ENCODE measurements at places on chromosomes 2 and 18.

DNA sequence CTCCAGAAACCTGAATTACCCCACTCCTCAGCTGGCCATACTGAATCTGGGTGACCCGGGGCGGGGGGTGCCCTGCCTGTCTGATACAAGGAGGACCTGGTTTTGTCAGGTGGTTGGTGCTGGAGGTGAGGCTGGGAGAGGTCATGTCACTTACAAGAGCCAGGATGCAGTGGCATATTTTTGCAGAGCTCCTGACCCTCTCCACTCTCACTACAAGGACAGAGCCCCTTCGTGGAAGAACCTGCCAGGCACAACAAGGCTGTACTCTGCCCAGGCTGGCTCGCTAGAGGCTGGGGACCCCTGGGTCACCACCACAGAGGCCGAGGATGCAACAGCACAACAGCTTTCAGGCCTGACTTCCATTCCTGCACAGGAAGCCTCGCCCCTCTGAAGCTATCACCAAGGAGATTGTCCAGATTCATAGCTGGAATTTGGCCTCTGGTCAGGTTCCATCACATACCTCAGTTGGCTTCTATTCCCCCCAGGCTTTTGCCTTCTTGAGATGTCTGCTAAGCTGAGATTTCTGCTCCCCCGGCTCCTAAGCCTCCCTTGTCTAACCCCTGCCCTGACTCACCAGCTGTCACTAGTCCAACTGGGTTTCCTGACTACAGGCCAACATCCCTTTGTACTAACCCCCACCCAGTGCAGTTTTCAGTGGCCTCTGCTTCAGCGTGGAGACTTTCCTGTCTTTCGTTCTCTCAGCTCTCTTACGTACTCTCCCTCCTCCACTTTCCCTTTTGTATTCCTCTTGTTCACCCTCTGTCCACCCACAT is 132.5 kb upstream of the EPAS1 start:
- peak; percentile 99 for DNase-seq

DNA sequence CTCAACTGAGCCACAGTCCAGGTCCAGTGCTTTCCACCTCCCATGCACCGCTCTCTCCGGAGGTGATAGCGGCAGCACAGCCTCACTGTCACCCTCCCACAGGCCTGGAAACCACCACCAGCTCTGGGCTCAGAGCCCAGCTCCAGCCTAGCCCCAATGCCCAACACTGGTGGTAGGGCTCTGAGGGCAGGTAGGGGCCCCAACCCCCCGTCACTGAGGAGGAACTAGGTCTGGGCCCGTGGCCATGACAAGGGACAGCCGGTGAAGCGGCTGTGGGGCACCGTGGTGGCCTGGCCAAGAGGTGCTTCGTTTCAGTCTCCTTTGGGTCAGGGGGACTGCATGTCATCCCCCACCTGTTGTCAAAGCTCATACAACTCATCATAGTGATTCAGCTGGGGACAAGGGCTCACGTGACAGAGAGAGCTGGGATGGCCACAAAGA is 5.5 kb upstream of the TMEM214 start:
- DNase-seq: no peak

- DNase-seq: peak; percentile 49
Measured at GRCh38 chr2:227460833-227461232, 11.1 kb upstream of the AGFG1 start.

- peak; percentile 26 for DNase-seq
Measured at GRCh38 chr2:160679686-160680085, 186.1 kb upstream of the RBMS1 start.

DNA sequence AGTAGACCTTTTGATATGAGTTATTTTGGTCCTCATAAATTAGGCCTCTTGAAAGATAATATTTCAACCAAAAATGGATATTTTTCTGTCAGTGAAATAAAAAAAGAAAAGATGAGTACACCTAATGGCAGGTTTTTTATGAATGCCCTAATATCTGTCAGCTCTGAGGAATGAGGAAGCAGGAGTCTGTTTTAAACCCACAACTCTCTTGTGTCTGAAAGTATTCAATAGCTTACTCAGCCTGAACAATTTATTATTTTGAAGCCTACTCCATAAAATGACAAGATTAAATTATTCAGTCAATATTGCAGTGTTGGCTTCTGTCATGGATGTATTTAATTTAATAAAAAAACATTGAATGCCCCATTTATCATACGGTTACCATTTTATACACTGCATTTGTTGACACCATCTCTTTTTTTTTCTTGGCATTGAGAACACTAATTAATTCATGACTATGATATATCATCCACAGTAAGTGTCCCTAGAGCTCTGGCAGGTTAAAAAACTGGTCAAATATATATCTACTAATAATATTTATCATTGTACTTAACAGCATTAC is 548.2 kb downstream of the CBLN2 start:
- DNase-seq: no peak

- no peak for DNase-seq
Measured at GRCh38 chr2:238240757-238241711, 1.2 kb upstream of the HES6 start.

GRCh38 chr2:12587729-12588522 is 128.8 kb upstream of the TRIB2 start:
- peak; percentile 94 for DNase-seq

GRCh38 chr2:12064153-12064552 is 317.7 kb downstream of the LPIN1 start:
- no peak for DNase-seq

DNA sequence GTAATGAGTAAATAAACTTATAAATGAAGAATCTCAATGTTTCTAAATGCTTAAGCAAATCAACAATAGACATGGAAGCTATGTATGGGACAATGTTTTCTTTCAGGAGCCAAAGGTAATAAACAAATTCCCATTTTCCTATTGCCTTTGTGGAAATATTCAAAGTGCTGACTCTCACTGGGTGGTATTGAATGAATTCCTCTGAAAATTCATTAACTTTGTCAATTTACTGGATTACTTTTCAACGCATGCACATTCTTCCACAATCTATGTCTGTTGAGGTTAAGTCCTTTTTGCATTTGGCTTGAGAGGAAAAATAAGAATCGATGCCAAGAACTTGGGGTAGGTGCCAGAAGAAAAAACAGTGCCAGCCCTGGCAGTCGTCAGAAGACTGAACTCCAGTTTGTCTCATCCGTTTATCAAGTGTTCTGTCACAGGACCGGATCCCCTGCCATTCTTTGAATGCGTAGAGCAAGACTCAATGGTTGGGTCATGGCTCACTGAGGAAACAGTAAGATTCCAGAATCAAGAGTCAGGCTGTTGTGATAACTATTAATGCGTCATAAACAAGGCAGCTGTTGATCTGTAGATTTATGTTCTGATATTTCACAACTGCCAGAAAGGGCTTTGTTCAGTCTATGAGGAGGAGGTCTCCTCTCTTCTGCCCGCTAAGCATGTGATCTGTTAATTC is 133.3 kb downstream of the GFPT1 start:
- peak; percentile 100 for DNase-seq

DNA sequence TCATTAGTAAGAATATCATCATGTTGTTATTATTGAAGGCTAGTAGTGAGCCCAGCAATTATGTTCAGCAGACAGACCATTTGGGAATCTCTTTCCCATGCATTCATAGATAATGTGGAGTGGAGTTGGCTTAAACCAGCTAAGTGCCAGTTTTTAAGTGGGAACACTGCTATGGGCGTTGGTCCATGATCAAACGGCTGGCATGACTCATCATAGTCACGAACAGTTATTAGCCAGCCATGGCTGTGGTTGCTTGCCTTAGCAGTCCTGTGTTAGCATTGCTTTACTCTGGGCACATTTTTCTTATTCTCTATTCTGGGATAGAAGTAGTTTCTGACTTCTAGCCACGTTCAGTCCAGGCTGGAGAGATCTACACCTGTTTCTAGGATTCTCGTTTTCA is 17.7 kb downstream of the EIF4E2 start:
- DNase-seq: peak; percentile 33
